ENCODE measurements at places on chromosomes 6 and 20. TPM values are rescaled to one million over a fixed set of nuclear protein-coding genes. Genes with fewer than 3 reads are reported as not detected.

ASIP gene
- 0.27 TPM for total RNA-seq

ATP6V1G2 gene
- total RNA-seq, result 1.4 TPM

IMPG1 gene
- 0.22 TPM for total RNA-seq

SLA2 gene
- 0.09 TPM for total RNA-seq

MUCL3 gene
- total RNA-seq, result not detected

LGSN gene
- total RNA-seq, result not detected
